Activated CD8-positive, alpha-beta memory T cell treated with anti-CD3 and anti-CD28 coated beads, Interleukin-2, amount 50 U/mL, for 4 hours (primary cell): ENCODE measurements at places on chromosomes 1 and 21.
A peak's percentile ranks its signal among the peaks of the same experiment; 100 is the strongest.

GRCh38 chr1:61506236-61506635 lies 218.7 kb downstream of the TM2D1 start:
- DNase-seq: no peak

- DNase-seq: peak; percentile 71
Observed at GRCh38 chr1:64965366-64966157, 787 bp downstream of the JAK1 start.

- no peak for DNase-seq
Observed at GRCh38 chr21:17343055-17343454, 169.8 kb upstream of the CXADR start.

- no peak for DNase-seq
Observed at GRCh38 chr1:223183268-223183862, 40.3 kb upstream of the TLR5 start.

- DNase-seq: peak; percentile 72
Observed at GRCh38 chr1:28668956-28669723, 556 bp downstream of the GMEB1 start.

DNA sequence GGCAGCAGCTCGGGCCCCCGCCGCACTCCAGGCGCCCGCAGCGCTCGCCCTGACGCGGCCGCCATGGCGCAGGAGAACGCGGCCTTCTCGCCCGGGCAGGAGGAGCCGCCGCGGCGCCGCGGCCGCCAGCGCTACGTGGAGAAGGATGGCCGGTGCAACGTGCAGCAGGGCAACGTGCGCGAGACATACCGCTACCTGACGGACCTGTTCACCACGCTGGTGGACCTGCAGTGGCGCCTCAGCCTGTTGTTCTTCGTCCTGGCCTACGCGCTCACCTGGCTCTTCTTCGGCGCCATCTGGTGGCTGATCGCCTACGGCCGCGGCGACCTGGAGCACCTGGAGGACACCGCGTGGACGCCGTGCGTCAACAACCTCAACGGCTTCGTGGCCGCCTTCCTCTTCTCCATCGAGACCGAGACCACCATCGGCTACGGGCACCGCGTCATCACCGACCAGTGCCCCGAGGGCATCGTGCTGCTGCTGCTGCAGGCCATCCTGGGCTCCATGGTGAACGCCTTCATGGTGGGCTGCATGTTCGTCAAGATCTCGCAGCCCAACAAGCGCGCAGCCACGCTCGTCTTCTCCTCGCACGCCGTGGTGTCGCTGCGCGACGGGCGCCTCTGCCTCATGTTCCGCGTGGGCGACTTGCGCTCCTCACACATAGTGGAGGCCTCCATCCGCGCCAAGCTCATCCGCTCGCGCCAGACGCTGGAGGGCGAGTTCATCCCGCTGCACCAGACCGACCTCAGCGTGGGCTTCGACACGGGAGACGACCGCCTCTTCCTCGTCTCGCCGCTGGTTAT lies 2.8 kb downstream of the KCNJ9 start:
- DNase-seq: peak; percentile 79

DNA sequence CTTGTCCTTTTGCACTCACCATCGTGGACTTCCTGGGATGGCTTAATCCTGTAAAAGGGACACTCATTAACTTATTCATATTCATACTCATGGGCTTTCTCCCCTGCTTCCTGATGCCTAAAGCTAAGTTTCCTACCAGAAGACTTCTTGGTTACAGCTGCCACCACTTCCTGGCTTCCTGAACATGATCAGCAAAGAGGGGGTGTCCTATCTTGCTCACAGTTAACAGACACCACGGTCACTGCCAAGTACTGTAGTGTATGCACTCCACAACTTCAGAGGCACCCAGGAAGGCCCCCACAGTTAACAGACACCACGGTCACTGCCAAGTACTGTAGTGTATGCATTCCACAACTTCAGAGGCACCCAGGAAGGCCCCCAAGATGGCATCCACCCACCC lies 177.8 kb downstream of the SIPA1L2 start:
- DNase-seq: no peak

DNA sequence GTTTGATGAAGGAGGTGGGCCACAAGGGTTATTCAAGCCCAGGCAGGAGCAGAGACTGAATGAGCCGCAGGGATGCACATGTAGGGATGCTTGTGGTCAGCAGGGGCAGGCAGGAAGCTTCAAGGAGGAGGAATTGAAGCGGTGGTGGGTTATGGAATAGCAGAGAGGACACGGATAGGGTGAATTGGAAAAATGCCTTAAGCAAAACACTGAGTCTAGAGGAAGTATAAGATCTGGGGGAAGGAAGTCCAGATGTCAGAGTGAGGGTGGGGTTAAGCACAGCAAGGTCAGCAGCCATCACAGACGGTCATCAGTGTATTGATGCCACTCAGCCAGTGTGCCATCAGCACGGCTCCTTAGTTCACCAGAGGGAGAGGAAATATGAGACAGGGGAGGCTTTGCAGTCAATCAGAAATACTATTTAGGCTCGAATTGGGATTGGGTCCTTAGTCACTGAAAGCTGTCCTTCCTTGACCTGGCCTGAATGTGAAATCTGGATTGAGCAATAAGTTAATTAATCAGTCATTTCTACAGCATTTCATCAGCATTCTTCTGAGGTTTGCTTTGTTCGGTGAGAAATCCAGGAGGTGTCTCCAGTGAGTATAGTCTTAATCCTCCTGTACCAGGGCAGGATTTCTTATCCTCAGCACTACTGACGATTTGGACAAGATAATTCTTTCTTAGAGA lies 6.0 kb upstream of the LCE1F start:
- DNase-seq: no peak

- DNase-seq: no peak
Observed at GRCh38 chr1:211336775-211337174, 10.1 kb downstream of the TRAF5 start.

GRCh38 chr1:10709165-10709564 lies 87.3 kb downstream of the CASZ1 start:
- DNase-seq: no peak

GRCh38 chr1:85665932-85666331 lies 42.3 kb downstream of the ZNHIT6 start:
- no peak for DNase-seq

DNA sequence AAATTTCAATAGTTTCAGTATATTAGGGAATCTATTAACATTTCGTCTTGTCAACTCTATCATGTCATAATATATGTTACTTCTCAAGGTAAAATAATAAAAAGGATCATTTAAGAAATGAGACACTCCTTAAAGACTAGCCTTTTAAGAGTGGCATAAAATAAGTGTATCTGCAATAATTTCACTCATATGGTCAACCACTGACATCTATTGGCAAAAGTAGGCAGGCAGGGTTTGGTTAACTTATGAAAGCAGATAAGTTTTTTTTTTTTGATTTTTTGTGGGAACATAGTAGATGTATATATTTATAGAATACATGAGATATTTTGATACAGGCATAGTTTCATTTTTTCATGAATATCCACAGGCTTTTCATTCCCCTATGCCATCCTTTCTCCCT lies 5.5 kb upstream of the RGS21 start:
- no peak for DNase-seq

GRCh38 chr1:17540255-17541001 lies 930 bp downstream of the ARHGEF10L start:
- no peak for DNase-seq

- no peak for DNase-seq
Observed at GRCh38 chr1:59511476-59512465, 214.9 kb downstream of the FGGY start.

DNA sequence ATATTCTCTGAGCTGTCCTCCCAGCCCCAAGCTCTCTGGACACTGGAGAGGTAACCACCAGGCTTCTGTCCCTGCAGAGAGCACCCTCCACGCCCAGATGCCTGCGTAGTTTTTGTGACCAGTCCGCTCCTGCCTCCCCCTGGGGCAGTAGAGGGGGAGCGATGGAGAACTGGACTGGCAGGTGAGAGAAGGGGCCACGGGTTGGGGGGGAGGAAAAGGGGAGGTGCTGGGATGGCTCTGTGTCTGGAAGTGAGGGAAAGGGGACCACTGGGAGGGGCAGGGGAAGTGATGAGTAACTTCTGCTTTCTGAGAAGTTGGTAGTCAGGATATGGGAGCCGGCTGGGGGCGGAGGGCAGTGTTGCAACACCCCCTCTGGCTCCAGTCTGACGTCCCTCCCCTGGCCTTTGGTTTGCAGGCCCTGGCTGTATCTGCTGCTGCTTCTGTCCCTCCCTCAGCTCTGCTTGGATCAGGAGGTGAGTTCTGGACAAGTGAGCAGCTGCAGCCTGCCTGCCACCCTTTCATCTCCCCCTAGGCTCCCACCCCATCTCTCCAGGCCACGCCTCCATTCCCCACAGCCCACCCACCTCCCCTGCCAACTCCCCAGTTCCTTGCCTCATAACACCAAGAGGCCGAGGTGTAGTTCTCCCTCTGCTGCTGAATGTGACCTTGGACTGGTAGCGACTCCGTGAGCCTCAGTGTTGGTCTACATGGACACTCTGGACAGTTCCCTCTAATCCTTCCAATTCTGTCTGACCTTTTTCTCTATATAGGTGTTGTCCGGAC lies 3.1 kb downstream of the ADAMTSL4 start:
- DNase-seq: no peak

GRCh38 chr1:95503278-95504030 lies 269.4 kb downstream of the RWDD3 start:
- DNase-seq: no peak

GRCh38 chr1:154609398-154610380 lies 1.7 kb upstream of the ADAR start:
- DNase-seq: peak; percentile 50

DNA sequence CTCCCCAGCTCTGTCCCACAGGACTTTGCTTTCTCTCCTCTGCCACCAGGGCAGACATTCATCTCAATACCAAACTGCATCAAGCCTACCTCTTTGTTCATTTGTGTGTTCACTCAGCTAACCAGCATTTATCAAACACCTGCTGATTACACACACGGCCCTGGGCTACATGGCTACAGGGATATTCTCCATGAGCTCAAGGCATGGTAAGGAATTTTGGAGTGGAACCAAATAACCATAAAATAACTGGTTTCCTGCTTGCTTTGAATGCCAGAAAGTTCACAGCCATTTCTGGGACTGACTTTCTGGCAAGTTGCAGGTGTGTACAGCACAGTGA lies 54.6 kb downstream of the LDLRAD2 start:
- DNase-seq: no peak

DNA sequence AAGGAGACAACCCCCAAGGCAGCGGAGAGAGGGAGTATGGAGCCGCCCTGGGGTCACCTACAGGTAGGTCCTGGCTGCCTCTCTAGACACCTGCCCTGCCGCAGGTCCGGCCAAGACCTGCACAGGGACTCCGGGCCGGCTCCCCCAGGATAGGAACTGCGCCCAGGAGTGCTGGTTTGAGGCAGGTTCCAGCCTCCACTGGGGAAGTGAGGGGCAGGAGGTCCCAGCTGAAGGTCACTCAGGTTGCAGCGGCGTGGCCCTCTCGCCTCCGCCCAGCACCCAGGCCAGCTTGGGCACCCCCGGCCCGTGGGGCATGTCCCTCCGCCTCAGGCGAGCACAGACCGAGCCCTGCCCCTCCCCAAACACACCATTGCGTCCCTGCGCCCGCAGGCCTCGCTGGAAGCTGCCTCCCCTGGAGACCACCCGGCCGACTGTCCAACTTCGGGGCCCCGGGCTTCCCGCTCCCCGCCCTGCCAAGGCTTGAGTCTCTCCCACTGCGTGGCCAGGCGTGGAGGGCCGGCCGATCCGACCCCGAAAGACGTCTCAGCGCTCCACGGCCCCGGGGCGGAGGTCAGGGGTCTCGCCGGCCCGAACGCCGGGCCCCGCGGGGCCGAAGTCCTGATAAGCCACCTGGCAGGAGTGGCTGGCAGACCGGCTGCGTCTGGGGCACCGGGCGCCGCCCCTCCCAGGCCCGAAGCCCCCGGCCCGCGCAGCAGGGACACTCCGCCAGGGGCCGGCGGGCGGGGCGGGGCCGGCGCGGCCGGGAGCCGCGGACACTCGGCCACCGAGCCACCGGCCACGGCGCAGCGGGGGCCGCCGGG lies 1.4 kb upstream of the SKI start:
- DNase-seq: no peak

GRCh38 chr1:41363591-41364320 lies 2.5 kb downstream of the FOXO6 start:
- DNase-seq: no peak

DNA sequence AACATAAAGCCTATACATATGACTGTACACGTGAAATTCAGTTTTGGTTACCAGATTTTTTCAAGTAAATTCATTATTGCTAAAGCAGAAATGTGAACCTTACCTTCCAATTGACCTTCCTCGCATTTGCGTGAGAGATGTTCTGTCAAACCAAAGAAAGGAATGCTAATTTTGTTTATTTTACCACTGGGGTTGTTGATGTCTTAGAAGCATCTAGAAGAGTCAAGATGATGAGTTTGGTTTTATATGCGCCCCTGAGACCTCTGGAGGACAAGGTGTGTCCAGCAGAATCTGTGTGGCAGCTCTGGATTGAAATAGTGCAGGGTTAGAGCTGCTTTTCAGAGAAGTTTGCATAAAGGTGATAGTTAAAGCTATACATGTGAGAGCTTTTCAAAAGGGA lies 48.4 kb downstream of the ZBTB40 start:
- no peak for DNase-seq

DNA sequence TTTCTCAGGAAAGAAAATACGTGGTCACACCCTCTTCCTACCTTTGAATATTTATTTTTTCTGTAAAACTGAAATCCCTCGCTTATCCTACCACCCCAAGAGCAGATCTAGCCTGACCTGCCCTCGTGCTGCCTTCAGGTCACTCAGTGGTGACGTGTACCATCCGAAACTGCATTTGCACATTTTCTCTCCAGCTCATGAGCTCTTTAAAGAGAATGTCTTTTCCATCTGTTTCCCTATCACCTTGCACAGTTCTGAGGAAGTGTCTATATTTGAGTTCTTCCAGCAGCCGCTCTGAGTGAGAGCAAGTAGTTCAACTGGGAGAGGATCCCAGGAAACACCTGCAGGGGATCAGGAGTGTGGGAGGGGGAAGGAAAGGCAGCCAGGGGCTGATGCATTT lies 91.7 kb downstream of the OMA1 start:
- DNase-seq: no peak

DNA sequence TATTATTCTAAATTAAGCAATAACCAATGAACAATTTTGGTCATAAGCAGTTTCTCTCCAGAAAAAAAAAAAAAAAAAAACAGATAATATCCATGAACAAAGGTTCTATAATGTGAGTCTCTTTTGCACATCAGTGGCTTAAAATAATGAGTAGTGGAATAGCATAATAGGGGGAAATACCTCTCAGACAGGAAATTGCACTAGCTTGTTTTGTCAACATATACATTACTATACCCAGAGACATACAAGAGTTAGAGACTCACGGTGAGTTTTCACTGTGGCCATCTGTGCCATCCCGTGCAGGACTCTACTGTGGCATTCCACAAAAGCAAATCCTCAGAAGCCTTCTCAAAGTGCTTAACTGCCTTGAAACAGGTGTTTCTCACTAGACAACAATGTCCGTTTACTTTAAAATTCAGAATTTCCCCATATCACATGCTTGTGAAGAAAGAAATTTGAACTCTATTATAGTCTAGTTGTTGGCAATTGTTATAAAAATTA lies 697.9 kb downstream of the USP25 start:
- no peak for DNase-seq
